ENCODE measurements at places on chromosomes 3 and 15.

DNA sequence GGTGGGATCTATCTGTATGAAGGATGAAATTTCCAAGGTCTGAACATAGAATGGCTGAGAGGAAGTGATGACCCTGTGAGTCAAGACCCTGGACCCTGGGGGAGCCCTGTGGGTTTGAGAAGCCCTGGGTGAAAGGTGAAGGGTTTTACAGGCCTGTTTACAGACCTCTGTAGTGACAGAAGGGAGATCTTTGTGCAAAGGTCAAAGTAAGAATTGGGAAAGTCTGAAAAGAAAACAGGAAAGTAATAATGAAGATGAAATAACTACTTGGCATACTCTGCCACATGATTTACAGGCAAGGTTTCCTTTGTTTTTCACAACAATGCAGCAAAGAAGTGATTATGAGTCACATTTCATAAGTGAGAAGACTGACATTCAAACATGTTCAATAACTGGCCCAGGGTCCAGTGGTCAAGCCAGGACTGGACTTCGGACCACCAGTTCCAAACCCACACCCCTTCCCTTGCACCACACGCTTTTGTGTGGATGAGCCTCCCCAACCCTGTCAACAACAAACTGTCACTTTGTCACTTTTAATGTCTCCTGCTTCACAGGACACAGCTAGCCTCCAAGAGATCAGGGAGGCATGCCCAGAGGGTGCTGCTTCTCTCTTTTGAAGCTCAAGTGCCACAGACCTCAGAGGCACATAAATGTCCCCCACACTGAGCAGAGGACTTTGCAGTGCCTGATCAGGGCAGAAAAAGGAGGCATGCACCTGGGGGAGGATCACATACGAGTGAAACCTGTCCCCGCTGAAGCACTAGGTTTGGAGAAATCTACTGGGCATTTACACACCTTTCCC, 21.5 kb downstream of the CD86 start:
- peaks cover 42% of the 10 kb centered on the region for H3K36me3 ChIP-seq
- DNase-seq, result peak; percentile 63
- peak overlapping the region; percentile 84 for H3K4me3 ChIP-seq
- H3K27ac ChIP-seq, result peak overlapping the region; percentile 95
- H3K27me3 ChIP-seq, result no peaks in the 10 kb centered on the region

DNA sequence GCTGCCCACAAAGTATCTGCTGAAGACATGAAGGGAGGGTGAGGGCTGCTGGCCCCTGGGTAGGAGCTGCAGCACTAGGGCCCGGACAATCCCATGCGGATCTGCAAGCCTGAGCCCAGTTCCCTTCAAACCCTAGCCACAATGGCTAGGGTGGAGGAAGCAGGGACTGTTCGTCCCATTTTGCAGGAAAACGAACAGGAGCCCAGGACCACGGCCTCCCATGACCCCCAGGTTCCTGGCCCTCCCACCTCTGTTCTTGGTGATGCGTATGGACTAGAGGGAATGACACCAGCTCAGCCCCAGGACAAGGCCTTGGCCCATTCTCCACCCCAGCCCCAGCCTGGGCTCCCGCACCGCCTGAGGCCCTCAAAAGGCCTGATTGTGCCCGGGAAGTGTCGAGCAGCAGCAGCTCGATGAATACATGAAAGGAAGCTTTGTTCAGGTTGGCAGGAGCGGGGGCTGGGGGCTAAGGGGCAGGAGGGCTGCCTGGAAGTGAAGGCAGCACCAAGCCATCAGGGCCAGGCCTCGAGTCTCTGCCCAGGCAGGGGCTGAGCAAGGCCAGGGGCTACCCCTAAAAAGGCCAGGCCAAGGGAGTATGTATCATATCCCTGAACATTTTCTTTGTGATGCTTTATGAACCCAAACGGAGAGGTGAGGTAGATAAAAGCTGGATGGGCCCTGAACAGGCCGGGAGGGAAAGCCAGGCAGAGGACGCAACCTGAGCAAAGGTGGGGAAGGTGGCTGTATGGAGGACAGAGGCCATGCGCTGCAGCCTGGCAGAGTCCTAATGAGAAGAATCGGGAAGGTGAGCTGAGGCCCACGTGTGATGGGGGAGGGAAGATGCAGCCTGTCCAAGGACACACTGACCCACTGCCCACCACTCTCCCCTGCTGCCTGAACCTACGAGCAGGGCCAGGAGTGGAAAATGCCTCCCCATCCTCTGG, 12.2 kb downstream of the SEMA7A start:
- no peak overlapping the region for H3K27ac ChIP-seq
- H3K36me3 ChIP-seq, result no peaks in the 10 kb centered on the region
- no peak for DNase-seq
- H3K4me1 ChIP-seq, result peaks cover 12% of the 10 kb centered on the region
- no peaks in the 10 kb centered on the region for H3K27me3 ChIP-seq
- no peak overlapping the region for H3K4me3 ChIP-seq

DNA sequence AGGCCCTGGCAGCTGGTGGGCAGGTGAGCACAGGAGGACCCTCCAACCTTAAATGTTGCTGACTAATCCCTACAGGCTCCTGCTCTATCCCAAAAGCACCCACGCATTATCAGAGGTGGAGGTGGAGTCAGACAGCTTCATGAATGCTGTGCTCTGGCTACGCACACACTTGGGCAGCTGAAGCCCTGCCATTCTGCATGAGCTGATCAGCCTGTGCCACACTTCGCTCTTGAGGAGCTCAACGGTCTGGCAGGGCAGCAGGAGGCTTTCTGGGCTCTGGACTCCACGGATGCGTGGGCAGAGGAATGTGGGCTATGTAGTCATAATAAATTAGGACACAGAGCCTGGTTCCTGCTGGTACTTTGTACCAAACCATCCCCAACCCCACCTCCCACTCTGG, 6.1 kb downstream of the MST1 start:
- peaks cover 12% of the 10 kb centered on the region for H3K27me3 ChIP-seq
- DNase-seq, result no peak
- H3K27ac ChIP-seq, result no peak overlapping the region
- no peak overlapping the region for H3K4me3 ChIP-seq

DNA sequence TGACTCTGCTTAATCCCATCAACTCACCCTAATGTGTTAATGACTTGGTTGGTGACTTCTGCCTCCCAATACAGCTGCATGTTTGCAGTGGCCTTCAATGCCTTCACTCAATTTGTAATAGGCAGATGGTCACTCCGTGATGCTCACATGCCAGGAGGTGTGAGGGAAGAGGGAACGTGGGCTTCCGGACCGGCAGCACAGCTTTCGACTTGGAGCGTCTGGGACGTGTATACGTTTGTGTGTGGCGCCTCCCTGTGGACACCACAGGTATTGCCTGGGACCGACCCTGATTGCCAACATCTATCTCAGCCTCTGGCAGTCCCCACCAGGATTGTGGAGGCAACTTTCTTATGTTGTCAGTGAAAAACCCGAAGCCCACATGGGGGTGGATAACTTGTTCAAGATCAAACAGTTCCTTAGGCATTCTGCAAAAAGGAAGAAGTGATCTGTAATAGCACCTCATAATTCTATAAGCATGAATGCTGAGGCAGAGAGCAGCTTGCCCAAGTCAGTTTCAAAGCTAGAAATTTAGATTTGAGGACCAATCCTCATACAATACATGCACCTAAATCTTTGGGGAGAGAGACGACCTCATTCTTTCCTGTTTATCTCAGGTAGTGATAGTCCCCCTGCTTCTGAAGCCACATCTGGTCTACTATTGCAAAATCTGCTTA, 16.9 kb downstream of the MRPL46 start:
- DNase-seq, result peak; percentile 71
- H3K27ac ChIP-seq, result no peak overlapping the region
- H3K27me3 ChIP-seq, result peaks cover 9% of the 10 kb centered on the region
- peaks cover 6% of the 10 kb centered on the region for H3K4me1 ChIP-seq

DNA sequence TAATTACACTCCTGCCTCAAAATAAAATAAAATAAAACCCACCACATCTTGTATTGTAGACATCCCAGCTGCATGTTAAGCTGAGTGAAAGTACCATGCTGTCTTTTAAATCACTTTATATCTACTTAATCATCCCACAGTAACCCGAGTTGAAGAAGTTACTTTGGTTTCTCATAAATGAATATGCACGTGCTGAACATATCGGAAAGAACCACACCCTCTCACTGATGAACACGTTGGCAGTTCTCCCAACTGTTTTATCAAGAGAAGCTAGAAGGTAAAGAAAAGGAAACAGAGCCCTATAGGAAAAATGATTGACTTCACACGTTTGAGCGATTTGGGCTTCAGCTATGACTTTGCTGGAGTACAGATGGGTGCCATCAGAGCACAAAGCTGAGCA, 15.9 kb upstream of the TM4SF19 start:
- H3K27me3 ChIP-seq, result no peaks in the 10 kb centered on the region
- H3K36me3 ChIP-seq, result peaks cover 43% of the 10 kb centered on the region
- H3K4me3 ChIP-seq, result no peak overlapping the region
- H3K27ac ChIP-seq, result no peak overlapping the region
- no peak for DNase-seq
